Activated CD4-positive, alpha-beta memory T cell treated with anti-CD3 and anti-CD28 coated beads, Interleukin-2, amount 10 ng/mL, durations not matched to agents 7 days and 5 days (primary cell): ENCODE measurements at places on chromosomes 7 and 10.
A peak's percentile ranks its signal among the peaks of the same experiment; 100 is the strongest.

DNA sequence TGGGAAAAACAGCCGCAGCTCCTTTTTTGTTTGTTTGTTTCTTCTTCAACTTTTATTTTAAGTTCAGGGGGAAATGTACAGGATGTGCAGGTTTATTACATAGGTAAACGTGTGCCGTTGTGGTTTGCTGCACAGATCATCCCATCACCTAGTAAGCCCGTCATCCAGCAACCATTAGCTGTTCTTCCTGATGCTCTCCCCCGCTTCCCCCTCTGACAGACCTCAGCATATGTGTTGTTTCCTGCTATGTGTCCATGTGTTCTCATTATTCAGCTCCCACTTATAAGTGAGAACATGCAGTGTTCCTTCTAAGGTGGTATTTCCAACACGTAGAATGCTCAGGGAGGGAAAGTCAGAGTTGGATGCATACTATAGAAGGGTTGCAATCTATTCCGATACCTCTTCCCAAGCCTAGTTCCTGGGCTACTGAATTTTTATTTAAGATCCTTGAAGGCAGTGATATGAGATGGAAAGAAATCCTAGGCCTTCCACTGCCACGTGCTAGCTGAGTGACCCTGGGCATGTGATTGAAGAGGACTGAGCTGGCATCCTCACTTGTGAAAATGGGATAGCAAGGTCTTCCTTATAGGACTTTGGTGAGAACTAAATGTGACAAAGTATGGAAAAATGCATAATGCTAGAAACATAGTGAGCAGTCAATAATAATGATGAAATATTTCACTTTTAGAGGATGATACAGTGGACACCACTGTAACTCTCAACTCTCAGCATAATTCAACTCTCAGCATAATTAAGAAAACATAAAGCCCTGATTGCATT is 278.5 kb downstream of the REEP3 start:
- no peak for DNase-seq
- H3K27ac ChIP-seq: no peak overlapping the region

- H3K4me3 ChIP-seq: peak overlapping the region; percentile 89
- peak overlapping the region; percentile 85 for H3K27ac ChIP-seq
- peak; percentile 34 for DNase-seq
- peaks cover 47% of the 10 kb centered on the region for H3K36me3 ChIP-seq
- H3K4me1 ChIP-seq: peaks cover 35% of the 10 kb centered on the region
Measured at GRCh38 chr7:75879771-75880184, 944 bp downstream of the RHBDD2 start.

DNA sequence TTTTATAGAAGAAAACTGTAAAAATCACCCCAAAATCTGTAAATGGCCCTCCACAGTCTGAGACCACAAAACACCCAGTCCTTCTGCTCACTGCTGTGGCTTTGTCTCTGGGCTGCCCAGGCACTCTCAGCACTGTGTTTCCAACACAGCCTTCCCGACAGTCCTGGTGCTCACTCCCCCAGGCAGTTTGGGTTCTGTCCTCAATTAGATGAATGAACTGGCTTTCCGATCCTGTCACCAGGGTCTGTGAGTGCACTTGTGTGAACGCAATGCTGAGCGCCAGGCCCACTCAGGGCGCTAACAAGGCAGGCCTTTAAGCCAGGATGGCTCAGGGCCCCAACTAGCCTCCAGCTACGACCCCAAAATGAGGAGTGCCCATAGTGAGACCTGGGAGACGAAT is 3.3 kb downstream of the MAD1L1 start:
- H3K4me3 ChIP-seq: no peak overlapping the region
- peaks cover 32% of the 10 kb centered on the region for H3K4me1 ChIP-seq
- H3K36me3 ChIP-seq: peaks cover 25% of the 10 kb centered on the region
- no peak overlapping the region for H3K27ac ChIP-seq
- DNase-seq: no peak
- no peaks in the 10 kb centered on the region for H3K27me3 ChIP-seq

DNA sequence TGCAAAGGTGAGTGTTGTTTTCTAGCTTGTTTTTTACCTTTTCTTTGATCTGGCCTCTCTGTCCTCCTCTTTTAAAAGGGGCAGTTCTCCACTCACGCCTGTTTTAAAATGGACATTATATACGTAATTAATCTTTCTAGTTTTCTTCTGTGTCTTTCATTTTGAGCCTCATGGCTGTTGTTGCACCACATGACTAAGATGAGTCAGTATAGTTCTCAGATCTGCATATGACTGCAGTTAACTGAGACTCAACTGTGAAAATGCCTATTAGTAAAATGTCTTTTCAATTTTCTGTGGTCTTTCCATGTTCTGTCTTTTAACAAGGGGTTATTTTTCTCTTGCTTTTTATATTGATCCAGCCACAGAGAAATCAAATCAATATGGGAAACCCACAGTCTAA is 296.1 kb downstream of the CDK14 start:
- no peak for DNase-seq
- no peaks in the 10 kb centered on the region for H3K36me3 ChIP-seq
- no peak overlapping the region for H3K4me3 ChIP-seq
- no peaks in the 10 kb centered on the region for H3K4me1 ChIP-seq

GRCh38 chr10:103884681-103885139 is 29.3 kb upstream of the SH3PXD2A start:
- no peak for DNase-seq
- no peak overlapping the region for H3K27ac ChIP-seq
- H3K36me3 ChIP-seq: peaks cover 70% of the 10 kb centered on the region
- H3K27me3 ChIP-seq: no peaks in the 10 kb centered on the region

GRCh38 chr7:87058744-87059524 is 520 bp downstream of the ELAPOR2 start:
- H3K4me3 ChIP-seq: peak overlapping the region; percentile 61
- peaks cover 13% of the 10 kb centered on the region for H3K27me3 ChIP-seq
- H3K27ac ChIP-seq: no peak overlapping the region
- peak; percentile 20 for DNase-seq
- no peaks in the 10 kb centered on the region for H3K36me3 ChIP-seq

GRCh38 chr10:89235073-89235798 is 16.3 kb downstream of the LIPA start:
- H3K27ac ChIP-seq: no peak overlapping the region
- H3K27me3 ChIP-seq: no peaks in the 10 kb centered on the region
- no peaks in the 10 kb centered on the region for H3K4me1 ChIP-seq
- DNase-seq: no peak
- peaks cover 3% of the 10 kb centered on the region for H3K36me3 ChIP-seq

DNA sequence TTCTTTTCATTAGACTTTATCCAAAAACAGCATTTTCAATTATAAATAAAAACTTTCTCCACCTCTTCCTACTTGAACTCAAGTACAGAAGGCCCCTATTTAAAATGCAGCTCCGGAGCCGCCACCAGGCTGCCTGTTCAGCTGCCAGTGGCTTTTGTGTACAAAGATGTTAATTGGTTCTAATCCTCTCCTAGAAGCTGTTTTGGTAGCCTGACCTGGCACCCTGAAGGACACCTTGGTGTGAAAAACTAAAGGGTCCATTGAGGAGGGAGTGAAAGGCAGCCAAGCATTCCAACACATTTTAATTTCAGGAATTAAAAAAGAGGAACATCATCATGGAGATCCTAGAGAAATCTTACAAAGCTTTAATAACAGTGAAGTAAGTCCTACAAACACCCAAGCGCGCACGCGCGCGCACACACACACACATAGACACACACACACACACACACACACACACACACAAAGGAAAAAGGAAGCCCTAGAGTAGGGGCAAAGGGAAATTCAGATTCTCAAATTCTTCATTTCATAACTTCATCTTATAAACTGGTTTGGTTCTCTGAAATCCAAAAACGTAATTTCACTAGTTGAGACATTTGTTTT is 41.4 kb downstream of the VAX1 start:
- DNase-seq: no peak
- H3K36me3 ChIP-seq: no peaks in the 10 kb centered on the region
- no peaks in the 10 kb centered on the region for H3K4me1 ChIP-seq
- H3K27me3 ChIP-seq: no peaks in the 10 kb centered on the region

DNA sequence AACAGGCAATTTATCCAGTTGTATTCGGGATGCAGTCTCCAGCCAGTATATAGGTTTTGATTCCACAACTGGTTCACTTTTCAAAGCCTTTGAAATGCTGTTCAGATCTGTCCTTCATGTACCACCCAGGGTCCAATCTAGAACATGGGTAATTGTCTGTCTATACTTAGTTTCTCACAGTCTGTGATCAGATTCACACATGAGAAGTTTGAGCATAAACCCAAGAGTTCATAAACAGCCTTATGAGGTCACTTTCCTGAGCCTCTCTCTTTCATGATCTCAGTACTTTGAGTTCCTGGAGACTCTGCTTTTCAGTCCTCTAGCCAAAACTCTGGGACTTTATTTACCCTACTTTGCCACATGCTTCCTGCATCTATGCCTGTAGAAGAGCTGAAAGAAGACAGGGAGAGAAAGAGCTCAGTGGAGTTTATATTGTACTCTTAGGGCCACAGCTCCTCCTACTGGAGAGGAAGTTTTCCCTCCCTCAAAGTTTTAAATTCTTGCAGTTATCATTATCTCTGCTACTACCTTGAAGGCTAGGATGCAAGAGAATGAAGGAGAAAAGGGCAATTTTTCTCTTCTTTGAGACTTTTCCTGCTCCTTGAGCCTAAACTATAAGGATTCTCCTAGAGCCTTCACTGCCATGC is 172.0 kb downstream of the ZEB1 start:
- peaks cover 3% of the 10 kb centered on the region for H3K4me1 ChIP-seq
- no peak overlapping the region for H3K4me3 ChIP-seq
- no peaks in the 10 kb centered on the region for H3K36me3 ChIP-seq
- peak; percentile 15 for DNase-seq
- H3K27me3 ChIP-seq: no peaks in the 10 kb centered on the region
- H3K27ac ChIP-seq: no peak overlapping the region

DNA sequence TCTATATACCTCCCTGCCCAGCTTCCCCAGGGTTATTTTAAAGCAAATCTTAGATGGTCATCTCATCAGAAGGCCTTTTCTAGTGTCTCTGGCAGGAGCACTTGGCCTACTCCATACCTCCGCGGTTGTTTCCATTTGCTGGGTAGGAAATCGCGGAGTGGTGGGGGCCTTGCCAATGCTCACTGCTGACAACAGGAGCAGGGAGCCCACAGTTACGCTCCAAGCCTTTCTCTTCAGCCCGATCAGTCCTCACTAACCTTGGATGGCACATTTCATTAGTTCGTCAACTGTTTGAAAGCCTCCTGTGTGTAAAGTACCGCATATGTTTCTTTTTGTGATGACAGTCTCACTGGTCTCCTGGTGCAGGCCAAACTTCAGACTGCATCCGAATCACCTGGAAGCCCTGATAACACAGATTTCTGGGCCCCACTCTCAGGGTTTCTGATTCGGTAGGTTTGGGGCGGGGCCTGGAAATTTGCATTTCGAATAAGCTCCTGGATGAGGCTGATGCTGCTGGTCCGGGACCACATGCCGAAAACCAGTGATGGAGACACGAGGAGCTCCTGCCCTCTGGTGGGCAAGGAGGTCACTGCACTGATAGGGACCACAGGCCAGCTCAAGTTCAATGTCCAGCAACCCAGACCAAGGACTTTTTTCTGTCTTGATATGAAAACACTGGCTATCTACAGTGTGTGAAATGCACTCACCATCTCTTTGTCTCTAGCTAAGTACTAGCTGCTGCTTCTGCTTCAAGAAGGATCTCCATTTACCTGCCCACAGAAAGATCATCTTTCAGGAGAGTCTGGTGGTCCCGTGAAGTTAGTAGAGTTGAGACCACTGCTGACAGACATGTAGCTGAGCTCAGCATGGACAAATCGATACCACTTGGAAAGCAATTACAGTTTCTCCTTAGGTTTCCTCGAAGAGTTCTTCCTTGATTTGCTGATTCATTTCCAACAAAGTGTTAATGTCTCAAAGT is 14.0 kb downstream of the LRGUK start:
- no peaks in the 10 kb centered on the region for H3K4me1 ChIP-seq
- H3K36me3 ChIP-seq: no peaks in the 10 kb centered on the region
- H3K27ac ChIP-seq: no peak overlapping the region

DNA sequence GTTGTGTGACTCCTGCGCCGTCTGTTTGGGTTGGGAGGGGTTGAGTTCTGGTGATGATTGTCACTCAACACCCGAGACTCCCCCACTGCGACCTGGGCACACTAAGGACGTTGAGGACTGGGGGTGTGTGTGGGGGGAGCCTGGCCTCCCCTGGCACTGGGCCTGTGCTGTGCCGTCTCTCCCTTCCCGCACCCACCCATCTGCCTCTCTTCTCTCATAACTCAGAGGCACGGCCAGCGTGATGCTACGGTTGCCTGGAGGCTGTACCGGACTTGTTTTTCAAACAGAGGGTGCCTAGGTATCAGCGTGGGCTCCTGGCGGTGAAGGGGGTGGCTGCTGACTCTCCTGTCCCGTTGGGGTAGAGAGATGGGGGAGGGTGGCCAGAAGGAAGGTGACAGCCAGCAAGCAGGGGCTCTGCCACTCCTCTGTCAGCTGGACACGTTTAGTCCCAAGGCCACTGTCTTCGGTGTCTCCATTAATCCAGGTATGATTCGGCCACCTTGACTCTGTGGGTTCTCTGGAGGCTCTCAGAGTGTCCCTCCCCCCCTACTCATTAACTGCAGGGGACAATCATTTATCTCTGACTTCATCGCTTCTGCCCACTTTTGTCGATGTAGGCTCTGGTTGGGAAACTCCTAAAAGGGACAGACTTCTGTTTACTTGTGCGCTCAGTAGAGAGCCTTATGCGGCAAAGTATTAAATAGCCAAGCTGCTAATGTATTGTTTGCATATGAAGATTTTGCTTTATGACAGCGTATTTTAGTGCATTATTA is 56.5 kb upstream of the PFKFB3 start:
- H3K27me3 ChIP-seq: no peaks in the 10 kb centered on the region
- peak overlapping the region; percentile 84 for H3K4me3 ChIP-seq
- DNase-seq: no peak

- no peaks in the 10 kb centered on the region for H3K36me3 ChIP-seq
- no peak overlapping the region for H3K4me3 ChIP-seq
- H3K27me3 ChIP-seq: no peaks in the 10 kb centered on the region
- no peak overlapping the region for H3K27ac ChIP-seq
Measured at GRCh38 chr7:28571405-28571804, 159.1 kb downstream of the CREB5 start.

- H3K27ac ChIP-seq: no peak overlapping the region
- H3K36me3 ChIP-seq: peaks cover 2% of the 10 kb centered on the region
- DNase-seq: no peak
- no peak overlapping the region for H3K4me3 ChIP-seq
Measured at GRCh38 chr7:4730276-4730675, 45.1 kb upstream of the AP5Z1 start.

DNA sequence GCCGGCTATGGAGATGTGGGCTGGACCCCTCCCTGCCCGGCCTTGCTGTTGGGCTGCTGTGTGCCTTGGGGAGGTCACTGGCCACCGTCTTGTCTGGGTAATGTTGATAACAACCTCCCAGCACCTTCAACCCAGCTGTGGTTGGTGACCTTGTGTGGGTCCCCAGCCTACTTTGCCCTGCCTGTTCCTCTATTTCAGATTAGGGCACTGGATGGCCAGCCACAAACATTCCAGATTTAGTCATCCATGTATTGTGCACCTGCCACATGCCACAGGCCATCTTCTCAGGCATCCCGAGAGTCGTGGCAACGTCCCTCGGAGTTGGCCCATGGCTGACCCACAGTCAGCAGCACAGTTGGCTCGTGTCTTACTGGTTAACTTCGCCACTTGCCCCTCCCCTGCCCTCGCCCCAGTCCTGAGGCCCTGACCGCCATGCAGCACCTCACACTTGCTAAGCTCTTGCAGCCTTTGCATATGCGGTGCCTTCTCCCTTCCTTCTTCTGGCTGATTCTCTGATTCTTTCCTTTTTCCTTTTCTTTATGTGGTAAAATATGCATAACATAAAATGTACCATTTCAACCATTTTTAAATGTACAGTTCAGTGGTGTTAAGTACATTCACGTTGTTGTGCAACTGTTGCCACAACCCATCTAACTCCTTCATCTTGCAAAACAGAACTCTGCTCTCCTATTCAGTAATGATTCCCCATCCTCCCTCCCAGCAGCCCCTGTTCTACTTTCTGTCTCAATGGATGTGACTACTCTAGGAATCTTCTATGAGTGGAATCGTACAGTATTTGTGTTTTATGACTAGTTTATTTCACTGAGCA is 60.6 kb downstream of the PRF1 start:
- no peak overlapping the region for H3K4me3 ChIP-seq
- DNase-seq: no peak
- H3K4me1 ChIP-seq: no peaks in the 10 kb centered on the region
- no peaks in the 10 kb centered on the region for H3K27me3 ChIP-seq
